A172 (cell line): ENCODE measurements at places on chromosomes 4 and X. TPM values are rescaled to one million over a fixed set of nuclear protein-coding genes. Genes with fewer than 3 reads are reported as not detected.

- no peak for DNase-seq
Measured at GRCh38 chr4:74471264-74471663, 26.3 kb downstream of the AREG start.

- DNase-seq: no peak
Measured at GRCh38 chrX:148658115-148658730, 157.8 kb downstream of the AFF2 start.

- DNase-seq: no peak
Measured at GRCh38 chr4:158346576-158346975, 136.3 kb downstream of the TMEM144 start.

DNA sequence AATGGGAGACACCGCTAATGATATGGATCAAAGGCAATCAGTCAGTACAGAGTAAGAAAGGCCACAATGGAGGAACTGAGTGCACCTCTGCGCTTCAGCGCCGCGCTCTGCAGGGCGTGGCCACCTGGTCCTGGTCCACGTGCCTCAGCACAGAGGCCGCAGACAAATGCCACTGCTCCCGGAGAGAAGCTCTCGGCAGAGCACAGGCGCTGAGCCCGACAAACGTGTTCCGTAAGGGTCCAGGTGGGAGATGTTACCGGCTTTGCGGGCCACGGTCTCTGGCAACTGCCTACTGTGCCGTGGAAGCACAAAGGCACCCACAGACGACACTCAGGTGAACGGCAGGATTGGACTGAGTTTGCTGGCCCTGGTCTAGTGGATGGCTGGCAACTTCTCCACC, 68.9 kb downstream of the ACOX3 start:
- DNase-seq: no peak

- DNase-seq: no peak
Measured at GRCh38 chr4:184232202-184232601, 14.5 kb upstream of the ENPP6 start.

GRCh38 chrX:20230406-20230805, 36.3 kb downstream of the RPS6KA3 start:
- DNase-seq: no peak

- no peak for DNase-seq
Measured at GRCh38 chr4:123229286-123229685, 167.3 kb upstream of the SPRY1 start.

- peak; percentile 59 for DNase-seq
Measured at GRCh38 chr4:80266253-80266901, at the start of gene FGF5. Gene FGF5 (plus strand): TSS chr4:80266664. CDS start chr4:80266825, 161 bp downstream.

TXK gene
- not detected in 2 replicates for total RNA-seq

FGF16 gene
- total RNA-seq: not detected in 2 replicates

XKRX gene
- total RNA-seq: not detected in 2 replicates

RTL9 gene
- 0.02 and 0.03 TPM in 2 replicates for total RNA-seq
